ENCODE measurements at places on chromosomes 7 and 10. TPM values are rescaled to one million over a fixed set of nuclear protein-coding genes. Genes with fewer than 3 reads are reported as not detected.

The MRLN gene
- not detected for total RNA-seq

DNA sequence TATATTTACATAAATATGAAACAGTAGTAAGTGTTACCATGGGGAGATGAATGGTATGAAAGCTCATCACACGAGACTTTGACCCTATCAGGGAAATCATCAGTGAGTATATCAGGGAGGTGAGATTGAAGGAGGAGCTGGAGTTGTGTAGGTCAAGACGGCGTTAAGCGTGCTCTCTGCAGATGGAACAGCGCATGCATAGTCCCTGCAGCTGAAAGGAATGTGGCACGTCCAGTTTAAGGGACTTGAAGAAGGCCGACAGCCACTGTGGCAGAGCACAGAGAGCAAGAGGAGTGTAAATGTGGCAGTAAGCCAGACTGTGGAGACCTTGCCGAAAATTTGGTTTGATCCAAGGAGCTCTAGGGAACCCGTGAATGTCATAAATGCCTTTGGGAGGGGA is 38.9 kb downstream of the POU6F2 start:
- no peak for DNase-seq

The CEP55 gene
- total RNA-seq = 98.6 TPM

DNA sequence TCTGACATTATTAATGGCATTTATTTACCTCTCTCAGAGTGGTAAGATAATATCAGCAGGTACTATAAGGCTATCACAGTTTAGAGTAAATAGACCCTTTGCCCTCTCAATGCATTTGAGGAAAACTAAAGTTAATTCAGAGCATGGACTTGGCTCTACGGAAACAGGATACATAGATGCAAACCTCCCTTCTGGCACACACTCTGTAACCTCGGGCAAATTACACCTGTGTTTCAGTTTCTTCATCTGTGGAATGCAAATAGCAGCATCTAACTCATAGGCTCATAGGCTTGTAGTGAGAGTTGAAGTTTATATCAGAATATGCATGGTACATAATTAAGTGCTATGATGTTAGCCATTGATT is 5.6 kb downstream of the RAPGEF5 start:
- no peak for DNase-seq

The WEE2 gene
- not detected for total RNA-seq

DNA sequence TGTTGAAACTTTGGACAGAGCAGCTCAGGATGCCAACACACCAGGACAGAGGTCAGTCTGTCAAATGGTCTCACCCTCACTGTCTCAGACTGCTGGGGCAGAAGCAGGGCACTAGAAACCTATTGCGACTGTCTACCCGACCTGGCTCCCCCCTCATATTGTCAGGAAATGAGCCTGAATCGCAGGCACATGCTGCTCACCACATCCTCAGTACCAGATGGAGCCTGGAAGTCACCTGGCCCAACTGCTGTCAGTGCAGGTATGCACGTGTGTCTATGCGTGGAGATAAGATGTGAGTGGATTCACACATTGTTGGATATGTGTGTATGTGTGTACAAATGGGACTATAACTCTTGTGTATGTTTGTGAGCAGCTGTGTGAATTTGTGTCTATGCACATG is 3.2 kb upstream of the CDHR1 start:
- DNase-seq = no peak

The ACHE gene
- not detected for total RNA-seq

The PKD1L1 gene
- total RNA-seq = 0.79 TPM

DNA sequence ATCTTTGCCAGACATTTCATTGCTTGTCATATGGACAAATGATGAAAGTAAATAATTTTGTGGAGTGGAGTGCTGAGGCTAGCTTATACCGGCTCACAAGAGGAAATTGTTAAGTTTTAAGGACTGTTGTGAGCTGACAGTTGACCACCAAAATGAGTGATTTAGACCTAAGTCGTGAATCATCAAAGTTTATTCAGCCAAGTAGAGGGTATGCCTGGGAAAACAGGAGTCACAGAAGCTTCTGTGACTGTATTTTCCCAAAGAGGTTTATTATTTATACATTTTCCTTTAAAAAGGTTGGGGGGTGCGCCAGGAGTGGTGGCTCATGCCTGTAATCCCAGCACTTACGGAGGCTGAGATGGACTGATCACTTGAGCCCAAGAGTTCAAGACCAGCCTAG is 21.8 kb downstream of the MRPS24 start:
- DNase-seq = peak; percentile 28

The ERVW-1 gene
- not detected for total RNA-seq

The SHH gene
- total RNA-seq = not detected

GRCh38 chr7:33745934-33746333 is 159.4 kb upstream of the BMPER start:
- DNase-seq = no peak

DNA sequence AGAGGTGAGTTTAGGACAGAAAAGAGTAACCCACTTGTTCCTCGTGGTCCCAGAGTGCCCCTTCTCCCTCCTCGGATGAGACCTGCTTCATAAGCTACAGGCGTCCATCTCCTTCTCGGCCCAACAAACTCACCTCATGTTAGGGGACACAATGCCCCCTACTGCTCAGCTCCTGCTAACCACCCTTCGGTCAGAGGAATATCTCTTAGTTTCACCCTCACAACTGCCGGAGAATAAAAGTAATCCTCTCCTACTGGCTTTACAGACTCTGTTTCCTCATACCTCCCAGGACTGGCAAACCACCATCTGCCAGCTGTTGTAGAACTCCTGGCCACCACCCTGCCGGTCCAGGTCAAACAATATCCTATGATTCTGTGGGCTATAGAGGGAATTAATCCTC is 3.2 kb downstream of the AKR1B15 start:
- DNase-seq = no peak

- DNase-seq = no peak
Measured at GRCh38 chr10:11045995-11046775, 28.5 kb downstream of the CELF2 start.

GRCh38 chr7:27808626-27809025 is 68.7 kb downstream of the TAX1BP1 start:
- DNase-seq = no peak

GRCh38 chr7:54712820-54713219 is 46.2 kb downstream of the SEC61G start:
- DNase-seq = no peak

The ANKRD22 gene
- not detected for total RNA-seq

- DNase-seq = no peak
Measured at GRCh38 chr7:91137788-91138368, 126.4 kb upstream of the FZD1 start.

DNA sequence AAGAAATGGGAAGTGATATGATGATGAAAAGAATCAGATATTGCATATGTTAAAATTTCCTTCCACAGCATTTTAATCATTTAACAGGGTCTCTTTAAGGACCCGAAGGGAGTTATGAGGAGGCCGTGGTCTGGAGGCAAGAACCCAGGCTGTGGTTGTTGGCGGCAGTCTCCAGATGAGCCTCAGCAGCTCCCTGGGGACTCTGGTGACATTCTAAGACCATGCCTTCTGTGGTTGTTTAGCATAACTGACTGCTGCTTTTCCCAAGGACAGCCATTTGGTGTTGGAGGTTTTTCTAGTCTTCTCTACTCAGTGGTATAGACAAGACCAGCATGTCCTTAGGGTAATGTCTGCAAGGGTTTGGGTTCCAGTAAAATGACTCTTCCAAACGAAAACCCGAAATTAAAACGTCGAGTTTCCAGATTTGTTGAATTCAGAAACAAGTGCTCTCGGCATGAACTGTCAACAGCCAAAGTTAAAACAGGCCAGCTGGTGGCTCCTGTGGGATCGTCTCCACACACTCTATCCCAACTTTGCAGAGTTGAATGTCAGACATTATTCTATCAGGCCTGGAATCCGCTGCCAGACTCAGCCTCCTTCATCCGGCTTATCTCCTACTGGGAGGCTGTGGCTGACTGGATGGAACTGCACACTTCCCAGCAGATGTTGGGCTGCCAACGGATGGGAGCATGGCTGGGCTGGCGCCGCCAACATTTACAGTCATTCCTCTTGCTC is 183.1 kb downstream of the TAX1BP1 start:
- no peak for DNase-seq

The CALHM1 gene
- not detected for total RNA-seq

- no peak for DNase-seq
Measured at GRCh38 chr7:139918480-139918879, 89.4 kb downstream of the TBXAS1 start.

DNA sequence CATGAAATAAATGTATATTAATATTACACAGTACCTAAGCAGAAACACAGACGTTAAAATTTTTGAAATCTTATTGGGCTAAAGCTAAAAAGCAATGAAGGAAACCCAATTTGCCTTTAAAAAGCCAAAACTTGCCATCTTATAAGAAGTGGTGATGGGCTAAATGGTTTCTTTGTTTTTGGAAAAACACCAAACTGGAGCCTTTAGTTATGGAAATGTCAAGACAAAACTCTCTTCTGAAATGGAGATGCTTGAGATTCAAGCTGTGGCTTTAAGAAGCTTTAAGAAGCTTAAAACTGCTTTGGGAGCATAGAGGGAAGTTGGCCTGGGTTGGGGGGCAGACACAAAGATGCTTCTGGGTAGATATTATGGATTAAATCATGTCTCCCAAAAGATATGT is 277.0 kb downstream of the GFRA1 start:
- DNase-seq = no peak

GRCh38 chr7:117171106-117171505 is 151.8 kb downstream of the WNT2 start:
- DNase-seq = no peak

The LIPM gene
- not detected for total RNA-seq

GRCh38 chr10:101052285-101052684 is 9.5 kb upstream of the KAZALD1 start:
- DNase-seq = peak; percentile 89

Data from MG63 (cell line).